MG63 (cell line): ENCODE measurements at places on chromosomes 11 and 22.

DNA sequence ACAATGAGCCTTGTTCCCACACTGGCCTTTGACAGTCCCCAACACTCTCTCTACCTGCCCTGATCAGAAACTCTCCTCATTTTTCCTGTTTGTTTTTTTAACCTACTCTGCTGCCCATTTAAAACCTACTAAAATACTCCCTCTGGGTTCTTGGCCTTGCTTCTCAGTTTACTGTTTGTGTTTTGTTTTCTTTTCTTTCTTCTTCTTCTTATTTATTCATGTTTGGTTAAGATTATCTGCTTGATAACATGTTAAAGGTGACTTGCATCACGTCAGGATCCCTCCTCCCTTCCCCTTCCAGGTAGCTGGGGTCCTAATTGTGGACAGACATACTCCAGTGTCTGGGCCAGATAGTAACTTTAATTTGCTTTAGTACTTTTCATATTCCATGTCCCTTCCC lies 95.0 kb upstream of the KCNA4 start:
- no peak for DNase-seq

GRCh38 chr11:6746086-6746618 lies 25.6 kb downstream of the OR2AG2 start:
- no peak for DNase-seq

GRCh38 chr11:71322861-71323582 lies 70.6 kb upstream of the SHANK2 start:
- no peak for DNase-seq

DNA sequence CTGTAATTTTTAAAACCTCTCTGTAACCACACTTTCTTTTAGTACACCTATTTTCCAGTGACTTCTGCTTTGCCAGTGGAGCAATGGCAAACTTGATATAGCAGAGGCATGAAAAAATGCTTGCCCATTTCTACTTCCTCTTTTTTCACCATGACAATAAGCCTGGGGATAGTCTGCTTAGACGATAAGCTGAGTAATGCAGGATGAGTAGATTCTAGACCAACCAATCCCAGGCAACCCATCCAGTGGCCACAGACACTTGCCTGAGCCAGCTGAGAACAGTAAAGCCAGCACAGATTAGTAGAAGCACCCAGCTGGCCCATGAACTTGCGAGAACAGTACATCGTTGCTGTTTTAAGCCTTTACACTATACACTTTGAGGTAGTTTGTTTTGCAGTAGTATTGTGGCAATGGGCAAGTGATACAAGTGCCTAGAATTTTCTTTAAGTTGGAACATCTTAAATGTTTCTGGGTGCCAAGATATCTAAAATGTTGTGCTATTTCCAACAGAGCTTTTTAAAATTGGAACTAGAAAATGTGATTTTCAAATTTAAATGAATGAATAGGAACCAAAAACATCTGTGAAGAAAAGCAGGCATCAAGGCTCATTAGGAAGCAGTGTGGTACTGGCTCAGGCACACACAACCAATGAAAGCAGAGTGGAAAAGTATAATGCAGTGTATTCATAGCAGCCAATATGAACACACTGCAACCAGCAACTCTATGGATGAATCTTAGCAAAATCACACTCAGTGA lies 37.7 kb downstream of the DDI1 start:
- peak; percentile 43 for DNase-seq
